ENCODE measurements at places on chromosomes 3 and 15. TPM values are rescaled to one million over a fixed set of nuclear protein-coding genes. Genes with fewer than 3 reads are reported as not detected.

- peak; percentile 35 for DNase-seq
These were observed 308.2 kb upstream of the ADAMTS9 start for GRCh38 chr3:64995857-64996551.

GRCh38 chr3:2525968-2526367, 427.3 kb downstream of the CNTN4 start:
- DNase-seq = no peak

- DNase-seq = peak; percentile 5
These were observed 228.8 kb upstream of the PPP2R3A start for GRCh38 chr3:135736740-135737139.

- DNase-seq = no peak
These were observed 196.9 kb downstream of the CLSTN2 start for GRCh38 chr3:140131895-140132294.

- DNase-seq = no peak
These were observed 100.6 kb upstream of the IGF1R start for GRCh38 chr15:98547741-98548138.

DNA sequence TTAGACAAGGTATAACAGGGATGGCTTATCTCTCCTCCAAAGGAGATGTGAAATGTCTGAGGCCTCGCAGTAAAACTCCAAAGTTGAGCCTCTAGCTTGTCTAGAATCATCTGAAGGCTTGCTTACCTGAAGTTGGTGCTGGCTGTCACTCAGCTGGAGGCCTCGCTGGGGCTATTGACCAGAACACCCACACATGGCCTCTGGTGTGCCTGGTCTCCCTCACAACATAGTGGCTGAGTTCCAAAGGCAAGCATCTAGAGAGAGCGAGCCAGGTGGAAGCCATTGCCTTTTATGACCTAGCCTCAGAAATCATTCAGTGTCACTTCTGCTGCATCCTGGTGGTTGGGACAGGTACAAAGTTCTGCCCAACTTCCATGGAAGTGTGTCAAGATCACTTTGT, 17.4 kb upstream of the RNU6-1 start:
- no peak for DNase-seq

DNA sequence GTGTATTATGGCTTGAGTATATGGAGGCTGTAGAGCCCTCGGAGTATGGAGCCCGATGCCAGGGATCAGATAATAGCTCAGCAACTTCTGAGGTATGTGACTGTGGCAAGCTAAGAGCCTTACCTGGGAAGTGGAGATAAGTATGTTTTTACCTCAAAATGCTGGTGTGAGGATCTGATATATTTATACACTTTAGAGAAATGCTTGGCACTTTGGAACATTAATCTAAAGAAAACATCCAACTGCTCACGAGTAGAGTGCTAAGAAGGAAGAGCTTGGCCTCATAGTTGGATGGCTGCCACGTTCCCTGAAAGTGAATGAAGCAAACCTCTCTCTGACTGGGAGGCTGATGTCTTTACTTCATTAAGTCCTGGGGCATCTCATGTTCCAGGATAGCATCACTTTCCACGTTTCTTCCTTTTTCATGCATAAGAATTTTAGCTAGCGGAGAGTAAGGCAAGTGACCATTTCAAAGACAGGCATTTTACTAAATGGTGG, 58.9 kb upstream of the GOLGA8J start:
- DNase-seq = peak; percentile 23

DNA sequence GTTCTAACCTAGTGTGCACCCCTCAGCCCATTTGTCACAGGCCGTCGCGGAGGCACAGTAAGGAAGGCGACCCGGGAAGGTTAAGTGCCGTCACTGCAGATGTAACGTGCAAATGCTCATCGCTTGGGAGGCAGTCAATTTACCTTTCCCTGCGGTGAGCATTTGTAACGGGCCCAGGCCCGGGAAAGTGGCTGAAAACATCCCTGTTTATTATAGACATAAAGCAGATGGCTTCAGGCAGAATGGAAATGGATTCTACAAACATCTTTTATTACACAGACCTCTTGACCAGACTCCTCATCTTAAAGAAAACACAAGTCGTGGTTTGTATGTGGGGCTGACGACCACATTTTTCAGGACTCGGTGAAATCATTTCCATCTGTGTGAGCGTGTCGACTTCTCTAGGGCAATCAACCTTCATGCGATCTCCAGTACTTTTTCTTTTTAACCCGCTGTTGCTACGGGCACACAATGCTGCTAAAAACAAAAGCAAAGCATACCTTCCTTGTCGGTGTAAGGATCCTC, 43.6 kb downstream of the NMNAT3 start:
- DNase-seq = no peak

GRCh38 chr3:16467393-16467792, 46.1 kb downstream of the RFTN1 start:
- DNase-seq = no peak

DNA sequence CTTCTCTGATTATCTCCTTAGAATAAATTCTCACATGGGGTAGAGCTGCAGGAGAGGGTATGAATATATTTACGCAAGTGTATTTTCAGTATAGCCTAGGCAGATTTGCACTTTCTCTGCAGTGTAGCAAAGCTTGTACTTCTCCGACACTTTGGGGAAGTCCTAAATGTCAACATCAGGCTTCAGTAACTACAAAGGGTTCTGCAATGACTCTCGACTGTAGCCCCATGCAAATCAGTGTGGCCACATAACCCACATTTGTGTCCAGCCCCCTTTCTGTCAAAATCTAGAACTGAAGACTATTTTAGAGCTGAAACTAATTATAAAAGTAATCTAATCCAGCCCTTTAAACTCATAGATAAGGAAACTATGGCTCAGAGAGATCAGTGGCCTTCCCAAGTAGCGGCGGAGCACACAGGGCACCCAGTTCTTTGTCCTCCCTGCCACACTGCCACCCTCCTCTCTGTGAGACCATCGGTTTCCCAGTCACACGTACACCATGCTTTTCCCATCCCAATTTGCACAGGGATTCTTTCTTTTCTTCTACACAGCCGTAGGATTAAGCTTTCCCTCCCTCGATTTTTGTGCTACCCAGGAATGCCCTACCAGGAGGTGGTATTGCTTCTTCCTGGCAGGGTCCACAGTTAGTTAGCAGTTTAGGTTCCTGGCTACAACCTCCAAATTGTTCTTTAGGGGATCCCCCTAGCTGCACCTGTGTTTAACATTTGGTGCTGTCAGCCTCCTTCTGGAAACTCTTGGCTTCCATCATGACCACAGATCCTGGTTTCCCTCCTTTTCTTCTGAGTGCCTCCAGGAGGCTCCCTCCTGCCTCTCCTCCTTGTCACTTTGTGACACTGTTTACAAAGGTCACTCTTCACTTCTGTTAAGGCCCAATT, 22.9 kb downstream of the MRAS start:
- no peak for DNase-seq

DNA sequence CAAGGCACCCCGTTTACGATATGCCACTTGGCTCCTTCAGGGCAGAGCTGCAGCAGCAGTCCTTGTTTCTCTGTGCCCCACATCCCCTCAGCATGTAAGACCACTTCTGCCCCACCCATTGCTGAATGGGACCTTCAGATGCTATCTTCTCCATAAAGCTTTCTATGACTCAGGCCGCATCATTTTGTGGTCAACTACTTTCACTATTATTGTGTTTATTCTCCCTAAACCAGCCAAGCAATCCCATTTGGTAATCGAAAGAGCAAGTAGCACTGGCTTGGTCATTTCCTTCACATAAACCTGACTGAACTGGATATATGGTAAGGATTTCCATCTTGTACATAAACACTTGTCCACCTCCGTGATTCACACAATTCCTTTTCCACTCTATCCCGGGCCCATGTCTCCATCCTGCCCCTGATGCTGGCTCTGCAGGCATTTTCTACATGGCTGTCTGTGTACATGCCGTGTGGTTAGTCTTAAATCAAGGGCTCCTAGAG, 25.7 kb downstream of the LIPC start:
- DNase-seq = peak; percentile 97

DNA sequence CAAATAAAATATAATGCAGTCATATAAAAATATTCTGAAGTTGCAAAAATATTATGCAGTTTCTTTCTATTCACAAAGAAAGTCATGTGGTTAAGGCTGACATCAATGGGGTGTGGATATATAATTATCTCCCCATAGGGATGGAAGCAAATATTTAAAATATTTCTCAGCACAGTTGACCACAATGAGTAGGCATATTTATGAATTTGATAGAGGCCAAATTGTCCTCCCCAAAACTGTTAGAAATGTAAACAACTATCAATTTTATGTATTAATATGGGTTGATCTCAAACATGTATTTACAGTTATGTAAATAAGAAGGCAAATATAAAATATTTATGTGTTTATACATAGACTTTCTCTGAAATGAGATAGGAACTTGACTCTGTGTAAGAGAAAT, 246.0 kb upstream of the CBLB start:
- DNase-seq = peak; percentile 44

- DNase-seq = peak; percentile 15
These were observed 730 bp upstream of the ZNF710 start for GRCh38 chr15:90000186-90001001.

GRCh38 chr3:176816937-176817336, 380.3 kb downstream of the TBL1XR1 start:
- DNase-seq = no peak

DNA sequence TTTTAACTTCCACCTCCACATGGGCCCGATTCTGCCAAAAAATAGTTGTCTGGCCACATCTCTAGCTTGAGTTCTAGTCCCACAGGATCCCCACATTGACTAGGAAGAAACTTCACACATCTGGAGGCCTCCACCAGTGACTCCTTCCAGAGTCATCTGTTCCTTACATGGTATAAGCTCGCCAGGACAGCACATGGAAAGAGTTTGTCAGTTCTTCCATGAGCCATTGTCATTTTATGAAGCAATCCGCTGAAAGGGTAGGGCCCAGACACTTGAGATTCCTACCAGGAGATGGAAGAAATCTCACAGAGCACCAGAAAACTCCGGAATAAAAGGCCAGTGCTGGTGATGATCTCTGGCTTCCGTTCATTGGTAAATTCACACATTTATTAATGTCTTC, 350.5 kb upstream of the ICE2 start:
- no peak for DNase-seq

DNA sequence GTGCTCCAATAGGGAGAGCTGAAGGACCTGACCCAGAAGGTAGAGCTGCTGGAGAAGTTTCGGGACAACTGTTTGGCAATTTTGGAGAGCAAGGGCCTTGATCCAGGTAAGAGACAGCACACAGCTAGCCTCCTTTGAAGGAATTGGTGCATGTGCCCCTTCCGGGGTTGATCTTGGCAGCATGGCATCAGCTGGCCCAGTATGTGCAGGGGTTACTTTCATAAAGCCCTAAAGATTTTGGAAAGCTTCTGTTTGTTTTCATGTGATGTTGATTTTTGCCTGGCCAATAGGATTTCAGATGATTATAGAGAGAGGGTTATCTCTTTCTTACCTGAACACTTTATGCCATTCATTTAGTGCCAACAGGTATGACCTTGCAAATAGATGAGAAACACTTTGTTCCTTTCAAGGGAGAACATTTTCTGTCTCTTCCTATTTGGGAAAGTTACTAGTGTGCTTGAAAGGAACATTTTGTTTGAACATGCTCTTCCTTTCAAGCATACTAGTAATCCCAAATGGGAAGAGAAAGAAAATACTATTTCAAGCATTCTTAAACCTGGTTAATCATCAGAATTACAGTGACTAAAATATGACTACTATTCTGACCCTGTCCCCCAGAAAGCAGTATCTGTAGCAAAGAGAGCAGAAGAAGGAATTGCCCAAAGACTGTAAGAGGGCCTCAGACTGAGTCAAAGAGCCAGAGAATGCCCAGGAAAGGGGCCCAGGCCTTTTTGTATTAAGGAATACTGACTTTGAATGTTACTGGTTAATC, 7.5 kb downstream of the KNSTRN start:
- DNase-seq = no peak

DNA sequence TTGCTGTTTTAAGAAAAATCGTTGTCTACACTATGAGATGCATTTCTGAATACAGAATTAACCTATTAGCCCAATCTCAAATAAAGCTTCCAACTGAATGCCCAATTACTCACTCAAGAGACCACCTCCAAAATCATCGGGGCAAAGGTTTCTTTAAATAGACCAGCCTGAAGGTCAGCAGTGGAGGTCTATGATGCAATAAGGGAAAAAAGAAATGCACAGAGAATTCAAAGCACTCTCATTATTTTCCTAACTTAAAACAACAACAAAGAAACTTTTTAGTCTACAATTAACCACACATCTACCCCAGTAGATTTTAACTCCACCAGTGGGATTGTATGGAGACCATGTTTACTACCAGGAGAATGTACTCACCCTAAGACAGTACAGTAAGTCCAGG, 657.7 kb upstream of the CCDC54 start:
- DNase-seq = no peak

GRCh38 chr3:192422997-192423342, 304.4 kb downstream of the FGF12 start:
- no peak for DNase-seq

GRCh38 chr15:39205506-39206371, 375.1 kb upstream of the THBS1 start:
- DNase-seq = no peak

GRCh38 chr3:120052225-120052624, 42.0 kb downstream of the GSK3B start:
- no peak for DNase-seq

GRCh38 chr3:141152801-141153678, 78.6 kb upstream of the PXYLP1 start:
- no peak for DNase-seq

DNA sequence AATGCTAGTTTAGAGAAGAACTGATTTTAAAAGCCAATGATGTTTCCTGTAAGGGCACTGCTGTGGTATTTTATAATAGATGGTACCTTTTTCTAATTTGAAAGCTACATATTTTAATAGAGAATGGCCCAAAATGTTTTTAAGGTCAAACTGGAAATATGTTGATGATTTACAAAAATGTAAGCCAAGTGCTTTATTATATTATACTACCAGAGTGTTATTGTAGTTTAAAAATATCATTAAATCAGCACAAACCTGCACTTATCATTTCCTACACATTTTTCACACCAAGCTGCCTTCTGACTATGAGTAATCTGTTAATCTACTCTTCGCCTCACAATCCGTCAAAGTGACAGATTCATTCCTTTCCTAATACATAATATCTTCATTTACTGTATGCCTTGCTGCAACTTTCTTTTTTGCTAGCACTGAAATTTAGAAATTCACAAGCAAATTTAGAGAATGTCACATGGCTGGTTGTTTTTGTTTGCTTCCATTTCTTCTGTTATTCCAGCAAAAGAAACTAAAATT, 126.4 kb upstream of the FAM3D start:
- no peak for DNase-seq

COL6A6 gene
- total RNA-seq = not detected

ZBED2 gene
- total RNA-seq = 0.72 TPM

MYLK gene
- 521 TPM for total RNA-seq

SCG5 gene
- total RNA-seq = 8.3 TPM

DUOX1 gene
- not detected for total RNA-seq

PROK2 gene
- total RNA-seq = not detected

KBTBD12 gene
- not detected for total RNA-seq

GREM1 gene
- total RNA-seq = 848 TPM

UNC13C gene
- total RNA-seq = not detected

COPS2 gene
- total RNA-seq = 75.6 TPM

ZPLD1 gene
- total RNA-seq = under 0.01 TPM

PYDC2 gene
- not detected for total RNA-seq

LRRIQ4 gene
- total RNA-seq = not detected
